ENCODE measurements at places on chromosomes 16 and 17.

GRCh38 chr17:22441776-22442175, 749.5 kb downstream of the KCNJ18 start:
- no peak for DNase-seq

DNA sequence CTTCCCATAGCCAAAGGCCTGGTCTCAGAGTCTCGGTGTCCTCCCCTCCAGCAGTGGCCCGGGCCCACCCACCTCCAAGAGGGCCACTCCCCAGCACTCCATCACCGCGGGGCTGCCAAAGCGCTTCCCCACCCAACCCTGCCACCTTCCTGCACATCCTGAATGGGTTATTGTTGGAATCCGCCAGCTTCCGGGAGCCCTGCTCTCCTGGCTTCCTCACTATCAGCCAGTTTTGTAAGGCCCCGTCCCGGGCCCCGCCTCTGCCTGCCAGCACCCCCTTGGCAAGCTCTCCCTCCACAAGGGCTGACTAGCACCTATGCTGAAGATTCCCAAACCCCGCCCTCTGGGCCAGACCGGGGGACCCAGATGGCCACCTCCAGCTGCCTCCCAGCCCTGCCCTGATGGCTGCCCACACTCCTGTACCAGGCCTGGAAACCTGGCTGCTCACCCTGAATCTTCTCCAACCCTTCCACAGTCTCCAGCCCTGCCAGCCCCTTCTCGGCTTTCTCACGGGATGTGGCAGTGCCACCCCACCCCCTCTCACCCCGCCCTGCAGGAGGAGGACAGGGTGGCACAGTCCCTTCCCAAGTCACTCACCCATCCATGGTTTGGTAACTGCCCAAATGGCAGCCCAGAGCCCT, 14.4 kb downstream of the MYBBP1A start:
- no peak for DNase-seq

- DNase-seq: no peak
These were observed 129.0 kb upstream of the CIBAR2 start for GRCh38 chr16:85240982-85241924.

DNA sequence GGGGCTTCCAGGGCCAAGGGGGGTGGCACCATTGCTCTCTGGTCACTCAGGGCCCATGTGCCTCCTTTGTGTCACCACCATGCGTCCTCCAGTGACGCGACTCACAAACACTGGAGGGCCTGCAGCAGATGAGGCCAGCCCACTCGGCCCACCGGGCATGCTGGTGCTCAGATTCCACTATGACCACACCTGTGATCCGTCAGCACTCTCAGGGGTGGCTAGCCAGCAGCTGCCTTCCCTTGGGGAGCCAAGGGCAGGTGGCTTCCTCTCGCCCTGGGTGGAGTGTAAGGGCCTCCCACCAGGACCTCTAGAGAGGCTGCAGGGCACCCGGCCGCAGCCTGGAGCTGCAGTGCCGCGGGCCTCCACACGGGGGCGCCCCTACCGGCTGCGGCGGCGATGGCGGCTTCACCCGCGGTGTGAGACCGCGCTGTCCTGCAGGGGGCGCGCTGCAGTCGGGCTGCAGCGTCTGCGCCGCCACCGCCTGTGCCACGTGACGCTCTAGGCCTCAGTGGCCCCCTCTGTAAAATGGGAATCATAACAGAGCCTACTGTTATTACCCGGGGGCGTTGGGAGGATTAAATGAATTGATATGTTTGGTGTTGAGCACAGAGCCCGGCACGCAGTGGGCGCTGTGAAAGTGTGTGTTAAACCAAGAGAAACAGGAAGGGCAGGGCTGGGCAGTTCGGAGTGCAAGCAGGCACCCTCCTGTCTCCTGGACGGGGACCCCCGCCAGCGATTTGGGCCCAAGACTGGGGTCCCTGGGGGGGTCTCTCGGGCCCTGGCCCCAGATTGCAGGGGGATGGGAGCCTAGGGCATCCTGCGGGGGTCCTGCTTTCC, 192.4 kb upstream of the GSE1 start:
- peak; percentile 86 for DNase-seq

DNA sequence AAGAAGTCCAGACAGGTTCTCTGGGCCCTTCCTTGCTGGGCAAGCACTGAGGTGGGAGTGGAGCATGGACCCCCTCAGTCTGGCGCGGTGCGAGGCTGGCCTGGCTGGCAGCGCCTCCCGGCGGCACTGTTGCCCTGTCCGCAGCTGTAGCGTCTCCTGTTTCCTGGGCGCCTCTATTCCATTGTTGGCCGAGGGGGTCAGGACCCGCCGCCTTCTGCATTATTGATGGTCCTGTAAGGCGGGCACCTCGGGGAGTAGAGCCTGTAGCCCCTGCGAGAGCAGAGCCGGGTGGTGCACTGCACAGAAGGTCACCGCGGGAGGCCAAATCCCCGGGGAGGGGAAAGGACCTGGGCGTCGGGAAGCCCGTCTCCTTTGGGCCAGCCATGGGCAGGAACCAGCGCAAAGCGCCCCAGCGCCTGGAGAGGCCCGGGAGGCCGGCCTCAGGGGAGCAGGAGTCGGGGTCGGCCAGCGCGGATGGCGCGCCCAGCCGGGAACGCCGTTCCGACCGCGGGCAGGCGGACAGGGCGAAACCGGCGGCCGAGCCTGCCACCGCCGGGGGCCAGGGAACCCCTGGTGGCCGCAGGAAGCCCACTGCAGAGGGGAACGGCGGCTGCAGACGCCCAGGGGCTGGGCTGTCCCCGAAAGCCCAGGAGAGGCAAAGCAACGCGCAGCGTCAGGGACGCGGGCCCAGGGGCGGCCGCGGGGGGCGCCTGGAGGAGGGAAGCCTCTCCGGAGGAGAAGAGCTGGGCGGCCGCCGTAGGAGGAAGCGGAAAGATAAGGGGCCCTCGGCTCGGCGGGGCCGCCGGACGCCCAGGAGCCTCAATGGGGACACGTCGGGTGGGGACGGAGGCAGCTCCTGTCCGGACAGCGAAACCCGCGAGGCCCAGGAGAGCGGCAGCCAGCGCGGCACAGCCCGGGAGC, at the start of gene MYO15B:
MYO15B (plus strand) TSS at position 126 of the 921 bp plus-strand sequence; CDS start at position 384, 258 bp downstream.
- DNase-seq: peak; percentile 75

GRCh38 chr17:72266112-72266775, 145.4 kb downstream of the SOX9 start:
- no peak for DNase-seq
